ENCODE measurements at places on chromosomes 5 and 9.

- DNase-seq: no peak
Observed at GRCh38 chr5:52787600-52788504, at the start of the genes ITGA1 and PELO. ITGA1 (plus strand) TSS chr5:52787916; CDS start chr5:52788354, 438 bp downstream. PELO (plus strand) TSS chr5:52787916; CDS start chr5:52800395, 12,479 bp downstream.

DNA sequence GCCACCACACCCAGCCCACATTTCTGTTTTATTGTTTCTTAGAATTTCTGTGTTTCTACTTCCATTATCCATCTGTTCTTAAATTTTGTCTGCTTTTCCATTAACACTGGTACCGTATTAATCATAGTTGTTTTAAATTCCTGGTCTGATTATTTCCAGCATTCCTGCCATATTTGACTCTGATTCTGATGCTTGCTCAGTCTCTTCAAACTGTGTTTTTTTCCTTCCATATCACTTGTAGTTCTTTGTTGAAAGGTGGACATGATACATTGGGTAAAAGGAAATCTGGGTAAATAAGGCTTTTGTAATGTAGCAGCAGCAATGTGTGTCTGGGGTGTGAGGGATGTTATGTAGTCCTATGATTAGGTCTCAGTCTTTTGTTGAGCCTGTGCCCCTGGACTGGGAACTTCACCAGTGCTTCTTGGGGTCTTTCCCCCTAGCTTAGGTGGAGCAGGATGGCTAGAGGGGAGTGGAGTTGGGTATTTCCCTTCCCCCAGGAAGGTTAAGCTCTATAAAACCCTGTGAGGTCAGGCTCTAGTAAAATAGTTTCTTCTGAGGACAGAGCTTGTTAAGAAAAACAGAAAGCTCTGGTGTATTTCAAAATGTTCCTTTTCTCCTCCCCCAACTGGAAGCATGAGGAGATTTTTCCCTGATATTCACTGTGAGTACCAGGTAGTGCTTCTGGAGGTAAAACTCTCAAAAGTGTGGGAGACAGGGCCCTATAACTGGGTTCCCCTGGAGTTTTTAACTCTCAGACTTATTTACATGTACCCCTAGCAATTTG lies 10.1 kb upstream of the TMOD1 start:
- no peak for DNase-seq

DNA sequence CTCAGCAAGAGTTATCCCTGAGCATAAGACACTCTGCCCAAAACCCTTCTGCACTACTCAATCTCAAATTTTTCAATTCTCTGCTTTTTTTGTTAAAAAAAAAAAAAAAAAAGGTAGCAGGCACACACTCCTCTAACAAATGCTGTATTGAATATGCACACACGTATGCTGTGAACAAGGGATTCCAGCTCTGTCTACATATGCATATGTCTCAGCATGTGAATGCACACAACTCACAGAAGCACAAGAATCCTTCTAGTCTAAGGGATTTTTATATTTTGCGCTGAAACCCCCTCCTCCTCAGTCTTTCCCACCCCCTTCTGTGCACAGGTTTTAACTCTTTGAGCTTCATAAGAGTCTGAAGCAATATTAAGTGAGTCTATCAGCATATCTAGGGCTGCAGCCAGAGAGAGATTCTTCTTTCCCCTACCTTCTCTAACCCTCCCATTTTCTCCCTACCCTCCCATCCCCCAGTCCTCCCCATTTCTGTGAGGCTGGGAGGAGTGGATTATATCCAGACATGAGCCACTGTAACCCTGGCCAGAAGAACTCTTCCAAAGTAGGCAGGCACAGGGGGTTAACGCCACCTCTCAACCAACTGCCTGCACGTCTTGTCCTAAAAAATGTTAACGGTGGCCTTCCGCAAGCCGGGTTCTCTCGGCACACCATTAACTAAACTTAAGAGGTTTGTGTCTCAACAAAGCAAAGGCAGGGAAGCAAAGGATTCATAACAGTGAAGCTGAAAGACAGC lies 1.0 kb downstream of the GABRB2 start:
- no peak for DNase-seq

DNA sequence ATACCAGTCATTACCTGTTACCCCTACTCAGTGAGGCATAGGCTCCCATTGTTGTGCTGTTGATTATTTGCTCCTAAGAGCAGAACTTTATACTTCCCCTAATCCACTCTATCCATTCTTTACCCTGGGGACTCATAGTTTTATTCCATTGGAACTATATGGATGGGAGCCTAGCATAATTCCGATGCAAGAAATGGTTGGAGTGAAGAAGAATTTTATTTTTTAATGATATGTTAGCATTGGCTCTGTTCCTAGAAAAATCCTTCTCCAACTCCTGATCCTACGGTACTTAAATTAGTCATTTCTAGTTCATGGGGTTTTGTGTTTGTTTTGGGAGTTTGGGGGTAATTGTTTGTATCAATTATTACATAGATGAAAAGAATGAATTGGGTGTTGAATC lies 191.5 kb downstream of the GOLPH3 start:
- no peak for DNase-seq

- DNase-seq: no peak
Observed at GRCh38 chr9:114383521-114384231, 4.1 kb downstream of the AKNA start.

DNA sequence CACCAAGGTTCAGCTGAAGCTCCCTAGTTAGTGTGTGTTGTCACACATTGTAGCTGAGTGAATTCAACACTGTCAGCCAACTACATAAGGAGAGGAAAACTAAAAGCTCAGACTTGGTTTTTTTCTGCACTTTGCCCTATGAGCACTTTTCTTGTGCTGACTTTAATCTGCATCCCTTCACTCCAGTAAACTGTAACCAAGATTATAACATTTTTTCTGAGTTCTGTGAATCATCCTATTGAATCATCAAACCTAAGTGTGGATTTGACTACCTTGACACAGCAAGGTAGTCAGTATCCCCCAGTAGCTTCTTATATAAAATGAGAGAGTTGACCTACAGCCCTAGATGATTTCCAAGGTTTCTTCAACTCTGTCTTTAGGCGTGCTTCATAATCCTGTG lies 325.0 kb downstream of the AGTPBP1 start:
- DNase-seq: no peak

- no peak for DNase-seq
Observed at GRCh38 chr9:16191691-16192402, 639.0 kb downstream of the CCDC171 start.

GRCh38 chr9:114004221-114004716 lies 73.8 kb downstream of the AMBP start:
- no peak for DNase-seq

- no peak for DNase-seq
Observed at GRCh38 chr5:43889233-43889632, 286.3 kb downstream of the NNT start.

GRCh38 chr9:110047955-110048402 lies 160.0 kb downstream of the C9orf152 start:
- DNase-seq: no peak
